ENCODE measurements at places on chromosomes 2 and 18. TPM values are rescaled to one million over a fixed set of nuclear protein-coding genes. Genes with fewer than 3 reads are reported as not detected.

Gene CACNB4
- total RNA-seq, result 0.07 TPM

Gene FHOD3
- total RNA-seq, result 2.3 TPM

Gene NEU2
- not detected for total RNA-seq

Gene UGT1A3
- total RNA-seq, result 0.19 TPM

Gene NPAS2
- total RNA-seq, result 101 TPM

Gene CIB4
- total RNA-seq, result 0.44 TPM

Gene TBR1
- not detected for total RNA-seq

Gene MAIP1
- total RNA-seq, result 34.6 TPM

Gene SUMO1
- 140 TPM for total RNA-seq

Gene CRYBA2
- not detected for total RNA-seq

Gene REG3G
- total RNA-seq, result not detected

Gene EFHD1
- total RNA-seq, result 1.8 TPM

Gene CNTNAP5
- not detected for total RNA-seq

Gene POTEC
- not detected for total RNA-seq

Gene VIT
- not detected for total RNA-seq

Gene TXNDC2
- 0.16 TPM for total RNA-seq

Gene LIPG
- total RNA-seq, result 0.32 TPM

Measured in A549 treated with ZK216348 at 1 μM for 4 hours (cell line).